ENCODE measurements at places on chromosomes 12 and 14.
A peak's percentile ranks its signal among the peaks of the same experiment; 100 is the strongest.

GRCh38 chr12:78864403-78864869, at the start of gene SYT1:
Gene SYT1, plus strand, starts transcription at chr12:78864774.
- DNase-seq: peak; percentile 92

GRCh38 chr12:103505371-103506236, 9.8 kb upstream of the C12orf42 start:
- no peak for DNase-seq

DNA sequence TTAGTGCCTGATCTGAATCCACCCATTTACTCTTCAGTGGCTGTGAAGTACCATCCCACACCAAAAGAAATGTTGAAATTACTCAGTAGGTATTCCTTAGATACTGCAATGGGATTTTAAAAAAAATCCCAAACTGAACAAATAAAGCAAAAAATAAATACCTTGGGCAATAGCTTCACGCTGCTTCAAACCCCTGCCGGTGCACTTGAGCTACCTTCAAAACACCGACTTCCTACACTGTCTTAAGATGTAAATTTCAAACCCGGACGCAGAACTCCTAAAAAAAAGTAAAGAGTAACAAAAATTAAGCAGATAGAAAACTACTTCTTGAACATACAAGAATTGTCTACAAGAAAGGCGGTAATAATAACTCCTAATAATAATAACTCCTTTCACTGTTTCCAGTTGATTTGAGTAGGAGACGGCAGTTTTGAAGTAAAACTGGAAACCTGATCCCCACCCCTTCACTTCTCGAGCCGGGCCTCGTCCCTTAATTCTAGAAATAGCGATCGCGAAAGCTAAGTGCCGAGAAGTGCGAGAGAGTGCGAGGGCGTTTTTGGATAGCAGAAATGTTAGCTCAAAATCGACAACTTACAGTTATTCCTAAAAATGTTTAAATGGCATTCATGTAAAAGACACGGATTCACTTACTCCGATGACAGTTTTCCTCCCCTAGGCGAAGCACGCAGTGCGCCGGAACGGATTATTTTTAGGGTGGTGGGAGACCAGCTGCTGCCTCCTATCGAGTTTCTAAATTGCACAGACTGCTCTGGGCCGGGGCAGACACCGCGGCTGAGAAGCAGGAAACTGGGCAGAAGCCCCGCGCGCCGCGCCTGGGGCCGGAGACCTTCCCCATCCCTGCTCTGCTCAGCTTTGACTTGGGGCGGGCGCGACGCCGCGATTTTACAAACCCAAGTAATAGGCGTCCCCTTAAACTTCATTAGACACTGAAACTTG, at the start of gene ABCC9:
TSS of gene ABCC9 (minus strand) at position 878 of the 957 bp plus-strand sequence. CDS start 4,752 bp downstream, outside the sequence.
- DNase-seq: no peak

DNA sequence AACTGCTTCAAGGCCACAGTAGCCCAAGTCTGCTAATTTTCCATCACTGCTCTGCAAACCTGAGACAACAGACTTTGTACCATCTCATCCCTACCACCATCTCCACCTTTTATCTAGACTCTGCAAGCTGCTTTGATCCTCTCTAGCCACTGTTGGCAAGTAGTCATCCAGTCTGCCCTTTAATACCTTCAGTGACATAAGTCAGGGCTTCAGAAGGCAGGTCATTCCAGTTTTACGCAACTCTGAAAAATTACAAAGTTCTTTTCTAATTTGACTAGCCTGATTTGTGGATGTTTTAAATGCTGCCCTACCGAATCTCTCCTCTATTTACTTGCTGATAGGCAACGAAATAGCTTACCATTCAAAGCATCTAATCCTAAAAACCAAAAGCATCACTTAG, 2.8 kb downstream of the FERMT2 start:
- DNase-seq: no peak

DNA sequence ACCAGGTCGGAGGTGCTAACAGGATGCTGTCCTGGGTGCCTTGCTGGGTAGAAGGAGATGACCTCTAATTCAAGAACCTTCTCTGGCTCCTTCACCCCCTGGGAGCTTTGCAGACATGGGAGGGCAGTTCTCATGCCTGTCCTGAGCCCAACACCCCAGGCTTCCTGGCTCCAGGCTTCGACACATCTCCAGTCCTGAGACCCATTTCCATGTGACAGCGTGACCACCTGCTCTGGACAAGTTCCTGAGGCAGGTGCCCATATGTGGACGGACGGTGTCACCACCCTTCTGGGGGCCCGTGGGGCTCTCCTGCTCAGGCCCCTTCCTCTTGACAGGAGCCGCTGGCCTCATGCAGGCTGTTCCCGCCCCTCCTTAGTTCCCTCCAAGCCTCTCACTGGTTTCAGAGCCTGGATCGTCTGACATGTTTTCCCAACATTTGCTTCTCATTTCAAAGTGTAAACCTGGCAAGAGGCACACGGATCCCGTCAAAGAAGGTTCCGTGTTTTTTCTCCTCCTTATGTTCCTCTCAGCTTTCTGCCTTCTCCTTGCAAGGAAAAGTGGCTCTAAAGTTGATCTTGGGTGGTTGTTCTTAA, 291.9 kb upstream of the RTL1 start:
- DNase-seq: no peak

DNA sequence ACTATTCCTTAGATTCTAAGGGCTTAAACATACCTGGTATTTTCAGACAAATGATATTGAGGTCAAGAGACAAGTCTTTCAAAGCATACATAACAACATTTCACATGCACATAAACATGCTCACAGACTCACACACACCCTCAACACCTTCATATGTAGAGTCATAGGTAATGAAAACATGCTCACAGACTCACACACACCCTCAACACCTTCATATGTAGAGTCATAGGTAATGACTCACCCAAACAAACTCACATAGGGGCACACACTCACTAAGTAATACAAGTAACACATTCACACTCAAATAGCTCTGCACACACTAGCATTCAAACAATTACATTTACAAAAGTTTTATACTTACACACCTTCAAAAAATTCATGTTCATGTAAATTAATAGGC, 975.5 kb downstream of the TMEM121 start:
- no peak for DNase-seq

DNA sequence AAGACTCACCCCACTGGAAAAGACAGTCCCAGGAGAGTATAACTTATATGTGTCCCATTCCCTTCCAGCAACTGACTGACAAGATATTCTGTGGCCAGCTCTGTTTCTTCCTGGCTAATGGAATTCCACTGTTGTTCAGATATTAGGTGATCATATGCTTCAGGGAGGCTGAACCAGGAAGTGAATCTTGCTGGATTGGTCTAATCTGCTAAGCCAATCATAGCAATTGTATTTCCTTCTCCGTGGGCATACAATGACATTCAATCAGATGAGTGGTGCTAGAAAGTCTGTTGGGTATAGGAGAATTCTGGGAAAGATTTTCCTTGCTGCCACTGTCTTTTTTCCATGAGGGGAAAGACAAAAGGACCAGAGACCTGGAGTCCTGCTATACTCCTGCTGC, 12.1 kb downstream of the PYGL start:
- no peak for DNase-seq

GRCh38 chr14:73783107-73783727, 68.4 kb upstream of the PTGR2 start:
- DNase-seq: no peak

GRCh38 chr12:124578854-124579253, 11.4 kb upstream of the NCOR2 start:
- no peak for DNase-seq

DNA sequence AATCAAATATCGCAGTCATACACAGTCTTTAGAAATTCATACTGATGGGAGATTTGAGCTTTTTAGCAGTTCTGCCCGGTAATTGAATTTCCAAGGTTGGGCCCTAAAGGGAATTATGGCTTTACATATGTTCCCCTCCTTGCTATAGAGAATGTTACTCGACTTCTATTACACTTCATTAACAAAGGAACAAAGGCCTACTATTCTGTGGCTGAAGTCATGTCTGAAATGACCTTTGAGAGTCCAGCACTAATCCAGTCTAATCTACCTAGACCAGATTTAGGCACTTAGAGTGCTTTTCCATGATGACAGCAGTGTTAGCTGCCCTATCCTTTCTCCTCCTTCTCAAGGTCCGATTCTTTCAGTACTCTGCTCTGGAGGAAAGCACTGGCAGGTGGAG, 305.3 kb downstream of the MED13L start:
- DNase-seq: no peak

GRCh38 chr12:44574586-44574985, 301.5 kb downstream of the NELL2 start:
- DNase-seq: no peak

Data from NCI-H2107 (cell line).